NCI-H1105 (cell line): ENCODE measurements at places on chromosomes 4 and X.

GRCh38 chrX:138897621-138898492 lies 186.3 kb upstream of the FGF13 start:
- DNase-seq, result no peak

- DNase-seq, result no peak
These were observed 58.3 kb upstream of the SMARCA5 start for GRCh38 chr4:143455211-143455610.

DNA sequence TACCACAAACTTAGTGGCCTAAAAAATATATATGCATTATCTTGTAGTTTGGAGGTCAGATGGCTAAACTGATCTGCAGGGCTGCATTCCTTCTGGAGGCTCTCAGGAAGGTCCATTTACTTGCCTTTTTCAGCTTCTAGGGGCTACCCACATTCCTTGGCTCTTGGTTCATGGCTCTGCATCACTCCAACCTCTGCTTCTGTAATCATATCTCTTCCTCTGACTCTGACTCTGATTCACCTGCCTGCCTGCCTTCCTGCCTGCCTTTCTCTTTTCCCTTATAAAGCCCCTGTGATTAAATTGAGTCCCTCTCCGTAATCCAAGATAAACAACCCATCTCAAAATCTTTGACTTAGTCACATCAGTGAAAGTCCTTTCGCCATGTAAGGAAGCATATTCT lies 25.0 kb upstream of the FRMPD4 start:
- no peak for DNase-seq

DNA sequence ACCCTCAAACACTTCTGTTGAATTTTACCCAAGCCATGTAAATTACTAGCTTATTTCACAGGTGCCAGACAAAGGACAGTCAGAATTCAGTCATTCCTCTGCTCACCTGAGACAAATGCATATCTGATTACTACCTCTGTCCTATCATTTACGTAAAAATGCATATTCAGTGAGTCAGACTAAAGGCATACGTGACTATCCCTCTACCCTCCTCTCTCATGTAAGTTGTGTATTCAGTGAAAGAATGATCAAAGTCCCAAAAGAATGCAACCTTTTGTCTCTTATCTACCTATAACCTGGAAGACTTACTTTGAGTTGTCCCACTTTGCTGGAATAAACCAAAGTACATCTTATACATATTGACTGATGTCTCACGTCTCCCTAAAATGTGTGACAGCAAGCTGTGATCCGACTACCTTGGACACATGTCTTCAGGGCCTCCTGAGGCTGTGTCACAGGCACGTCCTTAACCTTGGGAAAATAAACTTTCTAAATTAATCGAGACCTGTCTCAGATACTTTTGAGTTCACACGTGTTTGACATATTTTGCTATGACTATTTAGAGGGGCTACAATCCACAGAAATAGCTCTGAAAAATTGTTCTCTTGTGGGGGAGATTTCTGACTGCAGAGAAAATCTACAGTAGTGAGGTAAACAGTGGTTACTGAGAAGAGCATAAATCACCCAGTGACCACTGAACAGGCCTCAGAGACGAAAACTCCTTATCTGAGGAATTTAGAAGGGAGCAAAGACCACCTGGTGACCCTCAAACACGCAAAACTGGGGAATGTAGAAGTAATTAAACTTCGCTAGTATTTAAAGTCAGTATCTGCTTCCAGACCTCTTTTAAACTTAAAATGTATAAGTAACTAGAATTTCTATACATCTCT lies 1575.8 kb downstream of the STIM2 start:
- DNase-seq, result no peak

GRCh38 chr4:18278244-18278643 lies 256.7 kb upstream of the LCORL start:
- no peak for DNase-seq

- no peak for DNase-seq
These were observed 20.0 kb downstream of the DCLK2 start for GRCh38 chr4:150098214-150098613.

DNA sequence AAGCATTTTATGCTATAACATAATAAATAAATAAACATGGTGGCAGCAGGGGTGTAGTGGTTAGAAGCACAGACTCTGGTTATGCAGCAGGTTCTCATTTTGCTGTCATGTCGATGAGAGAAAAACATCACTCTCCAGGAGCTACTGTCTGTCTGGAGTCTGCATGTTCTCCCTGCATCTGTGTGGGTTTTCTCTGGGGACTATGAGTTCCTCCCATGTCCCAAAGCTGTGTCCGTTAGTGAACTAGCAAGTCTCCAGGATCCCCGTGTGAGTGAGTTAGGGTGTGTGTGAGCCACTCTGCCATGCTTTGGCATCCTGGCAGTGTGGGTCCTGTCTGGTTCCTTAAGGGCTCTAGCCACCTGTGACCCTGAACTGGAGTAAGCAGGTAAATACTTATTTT lies 585.6 kb upstream of the AGA start:
- DNase-seq, result no peak

- DNase-seq, result no peak
These were observed 37.2 kb downstream of the PCGF3 start for GRCh38 chr4:742742-743311.

- no peak for DNase-seq
These were observed 17.6 kb downstream of the SH3TC1 start for GRCh38 chr4:8216443-8217245.

DNA sequence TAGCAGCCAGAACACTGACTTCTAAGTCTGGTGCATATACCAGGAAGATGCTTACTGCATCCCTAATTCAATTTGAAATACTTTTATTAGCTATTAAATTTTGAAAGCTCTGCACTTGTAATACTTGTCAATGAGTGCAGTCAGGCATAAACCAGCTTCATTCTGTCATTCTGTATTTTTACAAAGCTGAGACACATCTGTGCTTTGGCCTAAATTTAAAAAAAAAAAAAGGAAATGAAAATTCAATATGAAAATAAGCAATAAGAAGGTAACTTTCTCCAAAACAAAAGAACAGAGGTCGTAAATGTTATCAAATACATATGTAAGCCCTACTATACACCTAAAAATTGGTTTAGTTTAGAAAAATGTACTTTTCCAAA lies 7.0 kb downstream of the SMIM14 start:
- no peak for DNase-seq

DNA sequence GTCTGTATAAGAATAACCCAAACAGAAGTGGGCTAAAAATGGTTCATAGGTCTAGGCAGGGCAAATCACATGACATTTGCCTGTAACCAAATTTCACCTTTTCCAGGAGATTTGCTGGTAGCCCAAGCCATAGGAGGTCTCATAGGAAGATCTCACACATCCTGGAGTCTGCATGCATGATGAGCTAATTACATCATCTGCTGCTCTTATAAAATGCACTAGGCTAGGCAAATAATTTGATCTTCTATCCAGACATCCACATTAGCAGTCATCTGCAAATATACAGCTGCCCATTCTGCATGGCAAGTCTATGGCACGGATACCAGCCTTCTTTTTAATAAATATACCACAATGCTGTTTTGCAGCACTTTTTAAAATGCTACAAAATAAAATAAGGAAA lies 87.2 kb downstream of the MAPK10 start:
- no peak for DNase-seq

GRCh38 chrX:153620576-153620975 lies 21.6 kb upstream of the CCNQ start:
- DNase-seq, result no peak
